ENCODE measurements at places on chromosomes 5 and 9.
A peak's percentile ranks its signal among the peaks of the same experiment; 100 is the strongest.

DNA sequence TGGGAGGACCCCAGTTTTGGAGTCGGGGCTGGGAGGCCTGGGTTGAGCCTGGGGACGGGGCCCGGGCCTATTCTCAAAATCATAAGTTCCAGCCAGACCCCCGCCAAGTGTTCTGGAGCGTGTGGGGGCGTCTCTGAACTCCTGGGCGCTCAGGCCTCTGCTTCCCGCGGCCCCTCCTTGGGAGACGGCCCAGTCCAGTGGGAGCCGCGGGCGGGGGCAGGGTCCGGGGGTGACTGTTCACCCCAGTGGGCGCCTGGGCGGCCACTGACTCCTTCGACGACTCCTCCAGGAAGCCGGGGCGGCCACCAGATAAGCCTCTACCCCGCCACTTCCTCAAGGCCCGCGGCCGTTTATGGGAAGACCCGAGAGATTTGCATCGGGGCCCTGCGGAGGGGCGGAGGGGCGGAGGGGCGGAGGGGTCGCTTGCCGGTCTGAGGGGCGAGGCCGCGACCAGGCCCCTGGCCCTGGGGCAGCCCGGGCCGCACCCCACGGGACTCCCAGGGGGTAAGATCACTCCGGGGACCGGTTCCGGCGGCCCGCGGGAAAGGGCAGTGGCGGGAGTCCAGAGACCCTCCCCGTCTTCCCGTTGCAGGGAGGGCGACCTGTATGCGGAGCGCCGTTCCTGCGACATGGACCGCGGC is 655 bp downstream of the TOR4A start:
- no peak for DNase-seq

DNA sequence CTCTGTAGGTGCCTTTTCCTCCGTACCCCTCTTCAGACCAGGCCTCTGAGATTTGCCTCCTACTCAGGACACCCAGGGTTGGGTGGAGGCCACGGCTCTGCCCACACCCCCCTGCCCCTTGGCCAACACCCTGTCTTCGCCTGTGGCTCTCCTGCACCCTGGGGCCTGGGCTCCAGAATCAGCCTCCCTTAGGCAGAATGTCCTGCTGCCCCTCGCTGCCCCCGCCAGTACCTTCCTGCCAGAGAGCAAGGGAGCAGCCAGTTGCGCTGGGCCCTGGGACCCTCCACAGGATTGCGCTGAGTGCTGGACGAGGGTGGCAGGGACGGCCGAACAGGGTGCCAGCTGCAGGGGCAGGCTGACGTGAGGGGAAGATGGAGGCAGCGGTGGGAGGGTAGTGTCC is 53.5 kb downstream of the COL5A1 start:
- no peak for DNase-seq

DNA sequence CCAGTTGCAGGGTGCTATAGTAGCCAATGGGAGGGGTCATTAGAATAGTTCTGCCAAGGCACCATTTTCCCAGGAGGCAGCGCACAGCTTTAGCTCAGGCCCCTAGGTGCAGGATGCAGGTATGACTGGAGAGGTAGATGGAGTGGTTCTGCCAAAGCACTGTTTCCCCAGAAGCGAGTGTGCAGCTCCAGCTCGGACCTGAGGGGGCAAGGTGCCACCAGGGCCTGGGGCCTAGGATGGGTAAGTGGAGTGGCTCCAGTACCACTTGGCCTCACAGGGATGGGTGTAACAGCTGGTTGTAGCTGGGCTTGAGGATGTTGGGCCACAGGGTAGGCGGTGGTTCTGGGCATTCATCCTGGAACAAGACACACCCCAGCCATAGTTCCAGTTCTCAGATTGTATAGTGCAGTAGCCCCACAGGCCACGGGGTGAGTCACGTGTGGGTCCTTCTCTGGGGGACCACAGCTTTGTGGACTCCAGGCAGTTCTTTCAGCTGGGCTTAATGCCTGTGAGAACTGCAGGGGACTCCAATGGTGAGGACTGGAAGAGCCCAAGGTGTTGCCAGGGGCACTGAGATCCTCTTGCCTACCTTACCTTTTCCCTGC is 185.5 kb upstream of the ANKH start:
- DNase-seq, result no peak

DNA sequence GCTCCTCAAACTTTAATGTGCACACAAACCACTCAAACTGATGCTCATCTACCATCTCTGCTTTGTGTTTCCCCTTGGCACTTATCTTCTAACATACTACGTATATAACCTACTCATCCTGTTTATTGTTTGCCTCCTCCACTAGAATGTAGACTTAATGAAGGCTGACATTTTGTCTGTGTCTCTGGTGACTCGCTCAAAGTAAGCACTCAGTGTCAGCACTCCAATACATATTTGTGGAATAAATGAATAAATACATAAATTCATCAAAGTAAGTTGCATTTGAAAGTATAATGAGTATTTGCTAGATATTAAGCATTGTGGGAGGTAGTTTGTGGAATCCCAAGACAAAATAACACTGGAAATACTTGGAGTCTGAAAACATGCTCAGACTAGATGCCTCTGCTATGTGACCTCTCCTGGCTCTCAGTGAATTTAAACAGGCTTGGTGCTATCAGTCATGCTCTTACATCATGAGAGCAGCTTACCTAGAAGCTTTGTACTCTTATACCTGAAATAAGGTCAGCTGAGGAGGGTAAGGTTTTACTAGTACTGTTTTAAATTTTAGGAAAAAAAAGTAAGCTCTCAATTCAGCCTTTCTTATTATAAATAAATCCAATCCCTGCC is 37.0 kb upstream of the RANBP6 start:
- DNase-seq, result no peak

DNA sequence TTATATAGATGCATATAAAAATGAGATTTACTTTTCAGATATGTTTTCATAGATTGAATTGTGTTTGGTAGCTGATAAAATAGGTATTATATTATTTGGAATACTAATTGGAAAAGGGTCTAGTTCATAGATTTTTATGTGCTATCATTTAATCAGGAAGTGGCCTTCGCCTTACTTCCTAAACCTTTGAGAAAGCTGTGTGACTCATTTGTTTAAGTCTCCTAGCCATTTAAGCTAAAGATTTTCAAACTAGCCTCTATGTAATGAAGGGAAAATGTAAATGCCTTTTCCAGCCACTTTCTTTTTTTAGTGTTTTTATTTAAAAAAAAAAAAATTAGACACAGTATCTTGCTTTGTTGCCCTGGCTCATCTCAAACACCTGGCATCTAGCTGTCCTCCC is 97.5 kb downstream of the DMXL1 start:
- no peak for DNase-seq

DNA sequence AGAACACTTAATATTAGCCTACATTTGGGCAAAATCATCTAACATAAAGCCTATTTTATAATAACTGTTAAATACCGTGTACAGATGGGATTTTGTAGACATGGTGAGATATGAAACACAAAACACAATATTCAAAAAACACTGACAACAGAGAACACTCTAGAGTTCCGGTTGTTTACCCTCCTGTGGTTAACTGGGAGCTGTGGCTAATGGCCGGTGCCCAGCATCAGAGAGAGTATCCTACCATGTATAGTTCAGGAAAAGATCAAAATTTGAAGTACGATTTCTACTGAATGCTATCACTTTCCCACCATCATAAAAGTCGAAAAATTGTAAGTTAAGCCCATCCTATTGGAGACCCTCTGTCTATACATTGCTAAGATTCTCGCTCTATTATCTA is 2.4 kb downstream of the CAMK4 start:
- no peak for DNase-seq

GRCh38 chr5:52457810-52458209 is 329.9 kb upstream of the ITGA1 start:
- no peak for DNase-seq

DNA sequence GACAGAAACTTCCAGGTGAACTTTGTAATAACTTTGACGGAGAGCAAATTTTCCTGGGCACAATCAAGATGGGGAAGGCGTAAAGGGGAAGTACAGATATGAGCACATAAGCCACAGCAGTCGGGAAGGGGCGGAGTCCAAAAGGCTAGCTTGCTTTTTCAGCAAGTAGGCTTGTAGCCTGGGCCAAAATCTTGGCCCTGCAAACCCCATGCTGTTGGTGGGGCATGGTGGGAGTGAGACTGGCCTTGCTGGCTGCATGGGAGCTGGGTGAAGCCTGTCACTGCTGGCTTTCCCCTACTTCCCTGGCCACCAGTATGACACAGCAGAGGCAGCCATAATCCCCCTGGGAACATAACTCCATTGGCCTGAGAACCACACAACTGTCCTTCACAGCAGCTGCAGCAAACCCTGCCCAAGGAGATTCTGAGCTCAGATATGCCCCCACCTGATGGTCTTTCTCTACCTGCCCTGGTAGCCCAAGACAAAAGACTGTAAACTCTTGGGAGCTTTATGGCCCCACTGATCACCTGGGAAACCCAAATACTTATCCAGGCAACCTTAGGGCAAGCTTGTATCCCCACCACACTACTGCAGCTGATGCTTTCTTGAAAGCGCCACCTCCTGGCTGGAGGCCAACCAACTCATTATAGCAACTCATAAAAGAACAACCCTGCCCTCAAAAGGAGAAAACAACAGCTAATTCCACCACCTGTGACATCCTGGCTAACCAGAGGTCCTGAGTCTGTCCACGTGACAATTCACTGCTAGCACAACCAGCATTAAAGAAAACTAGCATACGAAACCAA is 24.0 kb downstream of the DCTN4 start:
- peak; percentile 7 for DNase-seq

GRCh38 chr5:18366234-18366633 is 732.0 kb downstream of the TAF11L14 start:
- DNase-seq, result no peak

Data from stimulated activated CD4-positive, alpha-beta T cell treated with anti-CD3 and anti-CD28 coated beads, Interleukin-4, amount 100 ng/mL, for 1 hour (primary cell).